ENCODE measurements at places on chromosomes 16 and 17.

- DNase-seq: no peak
These were observed 33.1 kb upstream of the CCL22 start for GRCh38 chr16:57325458-57325857.

DNA sequence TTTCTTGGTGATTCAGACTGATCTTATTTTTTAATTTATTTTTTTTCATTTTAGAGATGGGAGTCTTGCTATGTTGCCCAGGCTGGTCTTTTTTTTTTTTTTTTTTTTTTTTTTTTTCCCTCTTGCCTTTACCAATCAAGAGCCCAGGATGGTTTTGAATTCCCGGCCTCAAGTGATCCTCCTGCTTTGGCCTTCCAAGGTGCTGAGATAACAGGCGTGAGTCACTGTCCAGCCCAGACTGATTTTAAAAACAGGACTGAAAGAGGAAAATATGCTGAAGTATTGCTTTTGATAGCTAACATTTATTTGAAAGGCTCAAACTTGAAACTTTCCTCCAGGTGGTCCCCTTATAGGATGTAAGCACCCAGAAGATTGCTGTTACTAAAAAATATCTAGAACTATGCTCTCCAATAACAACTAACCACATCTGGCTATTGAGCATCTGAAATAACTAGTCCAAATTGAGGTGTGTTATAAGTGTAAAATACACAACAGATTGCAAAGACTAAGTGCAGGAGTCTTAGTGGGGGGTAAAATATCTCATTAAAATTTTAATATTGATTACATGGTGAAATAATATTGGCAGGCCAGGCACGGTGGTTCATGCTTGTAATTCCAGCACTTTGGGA lies 15.8 kb upstream of the BRIP1 start:
- no peak for DNase-seq

DNA sequence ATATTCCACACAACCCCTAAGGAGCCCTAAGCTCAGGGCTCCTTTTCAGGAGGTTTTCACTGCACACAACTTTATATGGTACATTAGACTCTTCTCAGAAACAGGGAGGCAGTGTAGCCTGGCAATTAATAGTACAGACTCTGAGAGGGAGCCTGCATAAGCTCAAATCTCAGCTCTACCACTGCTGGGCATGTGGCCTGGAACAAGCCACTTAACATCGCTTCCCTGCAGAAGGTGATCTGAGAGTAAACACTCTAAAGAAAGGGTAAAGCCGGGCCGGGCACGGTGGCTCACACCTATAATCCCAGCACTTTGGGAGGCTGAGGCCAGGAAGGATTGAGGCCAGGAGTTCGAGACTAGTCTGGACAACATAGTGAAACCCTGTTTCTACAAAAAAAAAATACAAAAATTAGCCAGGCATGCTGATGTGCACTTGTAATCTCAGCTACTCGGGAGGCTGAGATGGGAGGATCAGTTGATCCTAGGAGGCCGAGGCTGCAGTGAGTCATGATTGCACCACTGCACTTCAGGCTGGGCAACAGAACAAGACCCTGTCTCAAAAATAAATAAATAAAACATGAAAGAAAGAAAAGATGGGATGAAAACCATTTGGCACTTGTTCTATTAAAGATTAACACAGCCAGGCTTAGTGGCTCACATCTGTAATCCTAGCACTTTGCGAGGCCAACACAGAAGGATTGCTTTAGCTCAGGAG lies 70.7 kb upstream of the DNAJA2 start:
- DNase-seq: no peak

DNA sequence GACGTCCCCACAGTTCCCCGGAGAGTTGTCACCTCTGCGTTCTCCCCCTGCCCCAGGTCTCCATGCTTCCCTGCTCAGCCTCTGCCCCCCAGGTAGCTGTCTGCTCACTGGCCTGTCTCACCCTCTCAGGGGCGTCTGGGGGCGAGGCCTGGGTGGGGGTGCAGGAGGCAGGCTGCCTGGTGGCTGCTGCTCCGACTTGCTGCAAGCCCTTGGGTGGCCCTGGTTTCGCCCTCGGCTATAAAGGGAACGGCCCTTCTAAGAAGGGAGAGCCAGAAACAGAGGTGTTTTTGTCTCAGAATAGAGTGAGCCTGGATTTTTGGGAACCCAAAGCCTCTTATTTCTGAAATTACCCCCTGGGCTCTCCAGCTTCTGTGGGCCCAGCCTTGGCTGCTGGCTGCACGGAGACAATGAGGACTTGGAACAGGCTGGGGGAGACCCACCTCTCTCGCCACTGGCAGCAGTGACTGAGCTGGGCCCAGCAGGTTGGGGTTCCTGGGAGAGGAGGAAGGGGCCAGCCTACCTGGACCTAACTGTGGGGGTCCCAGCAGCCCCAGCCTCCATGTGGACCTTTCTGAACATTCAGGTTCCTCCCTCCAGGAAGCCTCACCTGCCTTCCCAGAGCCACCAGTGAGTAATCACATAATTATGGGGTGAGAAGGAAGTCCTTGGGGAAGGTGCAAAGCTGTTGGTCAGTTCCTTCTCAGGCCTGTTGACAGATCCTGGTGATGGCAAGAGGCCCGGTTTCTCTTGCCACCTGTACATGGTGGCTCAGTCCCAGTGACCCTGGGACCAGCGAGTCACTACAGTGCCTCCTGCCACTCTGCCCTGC lies 15.5 kb upstream of the SPNS2 start:
- DNase-seq: no peak

DNA sequence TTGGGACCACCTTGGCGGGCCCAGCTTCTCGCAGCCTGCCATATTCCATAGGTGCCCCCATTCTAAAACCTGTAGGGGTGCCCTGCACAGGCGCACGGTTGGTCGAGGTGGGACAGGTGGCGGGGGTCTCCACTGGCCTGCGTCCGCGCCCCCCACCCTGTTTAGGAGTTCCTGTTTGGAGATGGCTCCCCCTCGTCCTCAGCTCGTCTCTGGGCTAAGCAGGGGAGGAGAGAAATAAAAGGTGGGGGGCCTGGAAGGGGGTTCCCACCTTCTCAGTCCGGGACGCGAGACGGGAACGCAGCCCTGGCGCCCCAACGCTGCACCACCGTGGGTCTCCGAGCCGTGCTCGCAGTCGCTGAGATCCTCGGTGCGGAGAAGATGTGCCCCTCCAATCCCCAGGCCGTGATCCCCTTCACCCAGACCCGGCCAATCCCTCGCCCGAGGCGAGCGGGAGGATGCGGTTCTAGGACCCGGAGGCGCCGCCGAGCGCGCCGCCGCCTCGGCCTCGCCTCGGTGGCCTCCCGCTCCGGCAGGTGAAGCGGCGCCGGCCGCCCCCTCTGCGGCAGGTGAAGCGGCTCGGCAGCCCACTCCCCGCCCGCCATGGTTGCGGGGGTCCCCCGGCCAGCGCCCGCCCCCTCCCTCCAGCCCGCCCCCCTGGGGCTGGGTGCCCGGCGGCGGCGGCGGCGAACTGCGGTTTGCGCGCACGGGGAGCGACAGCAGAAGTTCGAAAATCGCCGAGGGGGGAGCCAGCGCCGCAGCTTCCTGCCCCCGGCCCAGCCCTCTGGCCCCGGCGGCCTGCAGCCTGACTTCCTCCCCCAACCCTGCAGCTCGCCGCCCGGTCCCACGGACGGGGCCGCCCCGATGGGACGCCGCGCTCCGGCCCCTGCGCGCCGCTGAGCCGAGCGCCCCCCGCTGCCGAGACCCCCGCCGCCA lies at the start of gene FMNL1:
TSS of gene FMNL1 (plus strand) at position 805 of the 933 bp plus-strand sequence. CDS start 240 bp downstream, outside the sequence.
- no peak for DNase-seq

Measured in cerebellar nuclear complex (tissue), 1 donor.